ENCODE measurements at places on chromosomes 12 and 14.

GRCh38 chr12:131963381-131963780 lies 13.6 kb downstream of the EP400 start:
- no peak for DNase-seq

DNA sequence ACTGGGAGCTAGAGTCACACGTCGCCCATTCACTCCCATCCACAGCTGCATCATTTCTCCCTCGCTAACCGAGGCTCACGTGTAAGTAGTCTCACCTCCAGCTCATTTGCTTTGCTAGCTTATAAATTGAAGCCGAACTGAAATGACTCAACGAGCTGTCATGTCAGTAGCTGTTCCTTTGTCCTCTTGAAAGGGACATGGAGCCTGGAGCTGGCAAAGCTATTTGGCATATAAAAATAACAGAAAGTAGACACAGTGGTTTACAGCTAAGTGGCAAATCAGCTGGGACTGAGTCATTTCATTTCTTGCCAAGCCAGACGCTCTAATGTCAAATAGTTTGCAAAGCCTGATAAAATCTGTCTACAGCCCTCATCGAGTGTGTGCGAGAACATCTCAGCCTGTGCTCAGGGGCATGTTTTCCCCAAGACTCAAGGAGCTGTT lies 114.4 kb upstream of the TMEM233 start:
- no peak for DNase-seq

DNA sequence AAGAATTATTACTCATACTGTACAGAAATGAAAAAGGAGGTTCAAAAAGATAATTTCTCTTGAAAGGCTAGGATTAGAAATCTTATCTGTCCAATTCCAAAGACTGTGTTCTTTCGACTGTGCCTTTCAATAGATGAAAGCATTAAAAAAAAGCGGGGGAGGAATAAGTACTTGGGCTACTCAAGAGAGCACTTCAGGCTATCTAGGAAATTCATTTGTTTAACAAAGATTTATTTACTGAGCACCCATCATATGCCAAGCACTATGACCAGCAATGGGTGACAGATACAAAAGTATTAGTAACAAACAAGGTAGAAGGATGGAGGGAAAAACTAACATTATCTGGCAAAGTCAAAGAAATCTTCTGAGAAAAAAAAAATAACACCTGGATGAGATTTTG lies 37.4 kb downstream of the SENP1 start:
- DNase-seq = no peak

- no peak for DNase-seq
Observed at GRCh38 chr12:50224026-50224692, 57.0 kb upstream of the CERS5 start.

DNA sequence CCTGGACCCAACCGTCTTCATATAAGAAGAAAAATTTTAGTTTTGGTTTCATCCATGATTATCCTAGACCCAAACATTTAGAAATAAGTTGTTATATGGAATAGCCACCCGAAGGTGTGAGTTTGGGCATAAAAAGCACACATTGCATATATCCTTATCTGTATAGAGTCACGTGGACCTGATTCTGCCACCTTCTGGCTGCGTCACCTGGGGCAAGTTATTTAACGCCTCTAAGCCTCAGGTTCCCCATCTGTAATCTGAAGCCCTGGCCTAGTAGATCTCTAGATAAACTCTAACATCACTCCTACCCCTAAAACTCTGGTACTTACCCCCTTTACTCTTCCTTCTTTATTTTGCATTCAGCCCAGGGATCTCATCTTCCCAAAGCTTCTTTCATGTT lies 14.3 kb upstream of the KRT5 start:
- no peak for DNase-seq

DNA sequence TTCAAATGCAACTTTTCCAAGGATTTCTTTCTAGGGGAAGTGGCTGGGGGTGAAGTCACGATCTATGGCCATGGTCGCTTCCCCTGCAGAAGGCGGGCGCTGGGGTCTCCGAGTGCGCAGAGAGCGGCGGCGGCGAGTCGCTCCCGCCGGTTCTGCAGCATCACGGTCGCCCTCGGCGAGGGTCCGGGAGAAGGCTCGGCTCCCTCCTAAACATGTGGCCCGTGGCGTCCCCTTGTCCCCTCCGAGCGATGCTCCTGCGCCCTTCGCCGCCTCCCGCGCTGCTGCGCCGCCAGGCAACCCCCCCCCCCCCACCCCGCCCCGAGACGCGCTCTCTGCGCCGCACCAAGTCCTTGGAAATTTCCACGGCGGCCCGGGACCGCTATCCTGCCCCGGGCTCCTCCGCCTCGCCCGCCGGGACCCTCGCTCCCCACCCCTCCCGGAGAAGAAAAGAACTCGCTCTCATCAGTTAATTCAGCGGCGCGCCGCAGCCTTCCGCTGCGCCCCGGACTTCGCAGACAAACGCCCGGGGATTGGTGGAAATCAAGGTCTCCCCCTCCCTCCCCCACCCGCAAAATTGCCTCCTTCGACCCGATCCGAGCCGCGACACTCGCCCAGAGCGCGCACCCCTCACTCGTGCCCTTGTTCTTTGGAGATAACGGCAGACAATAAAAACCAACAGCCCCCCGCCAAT lies at the start of gene ST8SIA1:
ST8SIA1 (minus strand) TSS at position 298 of the 691 bp plus-strand sequence. CDS start 475 bp downstream, outside the sequence.
- peak; percentile 47 for DNase-seq

DNA sequence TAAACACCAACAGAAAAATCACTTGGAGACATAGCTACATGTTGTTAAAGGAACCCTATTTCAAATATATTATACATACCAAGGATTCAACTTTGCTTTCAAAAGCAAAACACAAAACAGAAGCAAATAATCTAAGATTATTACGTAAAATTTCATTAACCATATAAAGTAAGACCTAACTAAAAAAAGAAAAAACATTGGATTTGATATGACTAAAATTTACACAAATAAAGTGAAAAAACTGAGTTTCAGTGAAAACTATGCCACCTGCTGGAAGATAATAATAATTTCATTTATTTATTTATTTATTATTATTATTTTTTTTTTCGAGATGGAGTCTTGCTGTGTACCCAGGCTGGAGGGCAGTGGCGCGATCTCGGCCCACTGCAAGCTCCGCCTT lies 45.2 kb downstream of the WDHD1 start:
- DNase-seq = no peak

DNA sequence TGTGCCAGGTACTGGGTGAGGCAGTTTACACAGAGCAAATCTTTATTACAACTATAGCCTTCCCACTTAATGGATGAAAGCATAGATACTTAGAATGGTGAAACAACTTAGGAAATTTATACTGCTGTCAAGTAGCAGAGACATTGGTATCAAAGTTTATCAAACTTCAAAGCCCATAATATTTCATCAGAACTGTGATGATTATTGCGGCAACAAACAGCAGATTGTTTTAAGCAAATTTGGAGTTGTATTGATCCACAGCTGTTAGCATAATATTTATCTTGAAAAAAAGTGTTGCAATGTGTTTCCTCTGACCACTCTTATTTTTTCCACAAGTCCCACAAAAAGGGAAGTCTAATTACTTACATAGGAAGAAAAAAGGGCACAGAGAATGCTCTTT lies 2.0 kb upstream of the SLCO1B3 start:
- no peak for DNase-seq

DNA sequence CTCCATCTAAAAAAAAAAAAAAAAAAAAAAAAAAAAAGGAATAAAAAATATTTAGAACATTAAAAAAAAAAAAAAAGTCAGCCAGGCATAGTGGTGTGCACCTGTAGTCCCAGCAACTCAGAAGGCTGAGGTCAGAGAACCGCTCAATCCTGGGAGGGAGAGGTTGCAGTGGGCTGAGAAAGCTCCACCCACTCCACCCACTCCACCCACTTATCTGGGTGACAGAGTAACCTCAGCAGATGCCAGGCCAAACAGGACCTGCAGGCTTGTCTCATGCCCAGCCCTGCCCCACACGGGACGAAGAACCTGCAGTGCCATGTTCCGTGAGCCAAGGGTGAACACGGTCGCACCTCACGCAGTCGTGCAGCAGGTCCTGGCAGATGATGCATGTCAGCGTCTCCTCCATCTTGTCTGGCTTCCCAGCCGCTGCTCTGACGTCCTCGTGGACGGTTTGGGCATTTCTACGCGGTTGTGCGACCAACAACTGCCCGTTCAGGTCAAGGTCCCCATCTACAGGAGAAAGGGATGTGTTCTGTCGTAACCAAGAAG lies 28.6 kb downstream of the CHFR start:
- DNase-seq = no peak

DNA sequence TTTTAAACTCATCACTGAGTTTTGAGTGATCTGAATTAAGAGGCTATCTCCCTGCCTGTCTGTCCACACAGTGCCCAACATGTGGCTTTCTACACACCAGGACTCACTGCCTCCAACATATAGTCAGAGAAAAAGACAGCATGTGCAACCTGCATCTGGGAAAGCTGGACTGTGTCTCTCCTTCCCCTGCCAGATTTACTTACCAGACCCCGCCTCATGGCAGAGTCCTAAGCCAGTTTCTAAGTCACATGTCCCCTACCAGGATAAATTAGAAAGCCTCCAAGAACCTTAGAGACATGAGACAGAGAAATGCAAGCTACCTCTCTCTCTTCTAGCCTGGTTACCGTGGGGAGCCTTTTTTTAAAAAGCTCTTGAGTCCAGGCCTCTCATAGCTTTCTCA lies 2.7 kb upstream of the HDAC7 start:
- DNase-seq = no peak

GRCh38 chr12:51970904-51971646 lies 19.6 kb downstream of the ACVR1B start:
- DNase-seq = no peak

- DNase-seq = no peak
Observed at GRCh38 chr12:116039081-116039480, 238.4 kb downstream of the MED13L start.

DNA sequence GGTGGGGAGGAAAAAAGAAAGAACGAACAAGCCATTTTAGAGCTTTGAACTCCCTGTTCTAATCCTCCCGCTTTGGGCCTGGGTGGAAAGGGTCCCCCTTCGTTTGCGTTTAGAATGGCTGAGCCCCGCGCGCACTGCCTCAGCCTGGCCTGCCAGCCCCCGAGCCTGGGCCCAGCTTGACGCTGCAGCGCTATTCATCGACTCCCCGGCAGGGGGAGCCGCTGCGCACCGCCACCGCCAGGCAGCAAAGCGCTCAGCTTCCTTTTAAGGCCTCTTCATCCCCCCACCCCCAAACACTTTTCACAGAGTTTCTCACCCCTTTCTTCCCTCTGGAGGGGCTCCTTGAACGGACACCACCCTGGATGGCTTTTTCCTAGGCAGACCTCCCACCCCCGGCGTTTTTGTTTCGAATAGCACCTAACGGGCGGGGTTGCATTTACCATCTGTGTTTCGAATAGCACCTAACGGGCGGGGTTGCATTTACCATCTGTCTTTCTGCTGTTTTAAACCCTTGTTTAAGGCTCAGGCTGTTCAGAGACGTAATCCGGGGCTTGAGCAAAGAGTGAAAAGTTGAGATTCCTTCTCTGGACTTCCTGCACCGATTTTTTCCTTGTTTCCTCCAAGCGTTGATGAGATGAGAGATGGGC lies 56.4 kb upstream of the PIWIL1 start:
- DNase-seq = peak; percentile 79

- DNase-seq = no peak
Observed at GRCh38 chr14:54369343-54369742, 27.5 kb upstream of the CDKN3 start.

DNA sequence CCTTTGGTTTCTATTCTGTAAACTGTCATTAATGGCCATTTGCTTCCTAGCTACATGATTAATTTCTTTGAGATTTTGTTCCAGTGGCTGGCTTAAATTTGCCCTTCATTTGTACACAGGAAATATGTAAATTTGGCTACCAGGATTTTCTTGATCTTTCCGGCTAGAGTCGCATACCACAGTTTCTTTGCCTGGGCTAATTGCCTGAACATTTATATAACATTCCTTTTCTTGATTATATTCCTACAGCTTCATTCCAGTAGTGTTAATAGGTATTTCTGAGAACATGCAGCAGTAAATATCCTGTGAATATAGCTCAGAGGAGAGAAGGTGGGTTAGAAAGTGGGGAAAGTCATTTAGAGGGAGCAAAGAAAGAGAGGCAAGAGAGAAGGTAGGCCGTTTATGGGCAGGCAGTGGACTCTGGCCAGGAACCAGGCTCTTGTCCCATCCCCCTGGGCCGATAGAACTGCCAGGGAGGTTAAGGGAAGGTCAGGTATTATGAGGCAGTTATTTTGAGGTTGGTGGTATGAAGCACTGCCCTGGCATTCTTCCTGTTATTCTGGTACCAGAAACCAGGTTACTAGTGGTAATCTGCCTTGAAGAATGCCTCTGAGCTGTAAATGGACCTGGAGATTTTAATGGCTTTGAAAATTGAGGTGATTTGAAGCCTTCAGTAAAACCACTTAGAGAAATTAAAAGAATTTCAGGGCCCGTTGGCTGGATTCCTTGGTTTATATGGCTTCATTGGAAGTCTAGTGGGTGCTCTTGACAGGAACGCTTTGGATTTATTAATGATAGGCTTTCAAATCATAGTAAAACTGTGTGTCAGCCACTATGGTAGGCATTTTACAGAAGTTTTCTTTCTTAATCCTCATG lies 4.4 kb downstream of the RNF10 start:
- no peak for DNase-seq

GRCh38 chr14:31122921-31123320 lies 84.7 kb downstream of the HECTD1 start:
- DNase-seq = no peak

GRCh38 chr14:23402296-23403138 lies 5.6 kb downstream of the MYH6 start:
- DNase-seq = no peak

DNA sequence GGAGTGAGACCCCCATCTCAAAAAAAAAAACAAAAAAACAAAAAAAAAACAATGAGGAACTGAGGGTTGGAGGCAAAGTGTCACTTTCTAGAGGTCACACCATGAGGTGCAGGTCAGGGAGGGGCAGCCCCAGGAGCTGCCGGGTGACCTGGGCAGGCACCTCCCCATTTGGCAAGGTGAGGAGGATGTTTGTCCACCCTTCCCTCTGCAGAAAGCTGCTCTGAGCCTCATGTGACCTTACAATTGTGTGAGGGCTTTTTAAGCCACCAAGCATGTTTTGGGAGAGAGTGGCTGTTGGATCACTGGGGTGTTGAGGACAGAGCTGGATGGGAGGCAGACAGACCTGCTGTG lies 49.6 kb downstream of the FOXN4 start:
- no peak for DNase-seq

- DNase-seq = no peak
Observed at GRCh38 chr12:93145086-93145485, 216.0 kb upstream of the EEA1 start.

GRCh38 chr12:118183711-118184110 lies 47.8 kb downstream of the PEBP1 start:
- DNase-seq = no peak

GRCh38 chr14:50964683-50965390 lies 20.6 kb upstream of the PYGL start:
- DNase-seq = peak; percentile 50

GRCh38 chr12:6927379-6928021 lies at the start of gene ATN1:
ATN1 (plus strand) TSS chr12:6927959; CDS start chr12:6934002, 6,043 bp downstream.
- peak; percentile 72 for DNase-seq
